Sigmoid colon (tissue), 7 donors: ENCODE measurements at places on chromosomes 7 and 10. TPM values are rescaled to one million over a fixed set of nuclear protein-coding genes. Genes with fewer than 3 reads are reported as not detected.

The HTR5A gene
- total RNA-seq, result not detected

The CCDC6 gene
- 97.5 TPM for total RNA-seq

The DGKI gene
- 1.4 TPM for total RNA-seq

- no peak overlapping the region for H3K4me3 ChIP-seq
- no peak overlapping the region for H3K27ac ChIP-seq
- H3K36me3 ChIP-seq, result no peaks in the 10 kb centered on the region
- H3K4me1 ChIP-seq, result no peaks in the 10 kb centered on the region
- no peaks in the 10 kb centered on the region for H3K27me3 ChIP-seq
- DNase-seq, result no peak
These were observed 261.8 kb downstream of the ELFN1 start for GRCh38 chr7:1931951-1932270.

DNA sequence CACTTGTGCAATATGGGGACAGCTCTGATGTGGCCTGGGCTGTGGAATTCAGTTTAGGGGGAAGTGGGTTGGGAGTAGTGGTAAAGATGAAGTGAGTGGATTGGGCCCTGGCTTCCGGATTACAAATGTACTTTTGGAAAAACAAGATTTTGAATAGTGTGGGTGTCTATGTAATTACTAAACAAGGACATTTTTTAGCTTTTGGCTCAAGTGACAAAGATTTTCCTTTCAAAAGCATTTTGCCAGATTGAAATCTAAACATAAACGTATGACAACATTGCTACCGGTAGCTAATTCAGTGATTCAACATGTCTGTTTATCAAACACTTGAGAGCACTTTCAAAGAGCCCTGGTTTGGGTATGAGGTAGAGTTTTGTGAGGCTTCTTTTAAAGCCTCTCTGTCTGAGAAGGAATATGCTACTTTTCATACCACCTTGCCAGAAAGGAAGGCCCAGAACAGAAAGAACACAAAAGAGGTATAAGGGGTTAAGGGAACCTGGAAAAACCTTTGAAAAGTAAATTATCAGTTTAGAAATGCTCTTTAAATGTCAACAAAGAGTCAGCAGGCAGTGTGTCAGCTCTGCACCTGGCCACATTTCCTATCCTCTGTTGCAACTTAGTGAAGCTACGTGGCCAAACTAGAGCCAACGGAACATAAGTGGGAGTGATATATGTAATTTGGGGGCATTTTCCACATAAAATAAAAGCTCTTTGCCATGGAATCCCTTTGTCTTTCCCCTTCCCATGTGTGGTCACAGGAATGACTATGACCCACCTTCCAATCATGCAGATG is 516.1 kb downstream of the NRG3 start:
- H3K36me3 ChIP-seq, result no peaks in the 10 kb centered on the region
- H3K4me3 ChIP-seq, result no peak overlapping the region
- no peak overlapping the region for H3K27ac ChIP-seq
- no peak for DNase-seq
- H3K27me3 ChIP-seq, result no peaks in the 10 kb centered on the region

GRCh38 chr10:77411805-77412204 is 225.8 kb downstream of the KCNMA1 start:
- DNase-seq, result no peak
- H3K36me3 ChIP-seq, result no peaks in the 10 kb centered on the region

DNA sequence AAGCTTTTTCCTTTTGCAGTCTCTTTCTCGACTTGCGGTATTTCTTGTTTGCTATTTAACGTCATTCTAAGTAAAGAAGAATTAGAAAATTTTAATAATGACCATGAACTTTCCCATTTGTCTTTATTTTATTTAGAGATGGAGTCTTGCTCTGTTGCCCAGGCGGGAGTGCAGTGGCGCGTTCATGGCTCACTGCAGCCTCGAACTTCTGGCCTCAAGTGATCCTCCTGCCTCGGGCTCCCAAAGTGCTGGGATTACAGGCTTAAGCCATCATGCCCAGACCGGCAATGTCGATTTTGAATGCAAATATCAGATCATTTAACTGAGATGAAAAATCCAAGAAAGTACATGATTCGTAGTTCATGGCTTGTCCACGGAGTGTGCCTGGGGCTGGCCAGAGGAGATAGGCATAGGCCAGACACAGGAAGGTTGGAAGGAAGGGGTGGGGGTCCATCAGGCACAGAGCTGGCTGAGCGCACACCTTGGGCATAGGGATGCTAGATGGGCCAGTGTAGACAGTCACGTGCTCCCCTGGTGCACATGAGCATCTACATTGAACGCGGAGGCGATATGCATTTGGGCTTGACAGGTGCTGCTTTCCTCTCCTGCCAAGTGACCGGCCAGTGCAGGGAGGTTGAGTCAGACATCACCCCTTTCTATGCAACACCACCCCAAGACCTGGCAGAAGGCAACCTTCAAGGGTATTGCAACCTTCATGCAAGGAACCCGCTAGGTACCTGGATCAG is 38.9 kb upstream of the DAGLB start:
- peaks cover 20% of the 10 kb centered on the region for H3K4me1 ChIP-seq
- H3K4me3 ChIP-seq, result no peak overlapping the region

DNA sequence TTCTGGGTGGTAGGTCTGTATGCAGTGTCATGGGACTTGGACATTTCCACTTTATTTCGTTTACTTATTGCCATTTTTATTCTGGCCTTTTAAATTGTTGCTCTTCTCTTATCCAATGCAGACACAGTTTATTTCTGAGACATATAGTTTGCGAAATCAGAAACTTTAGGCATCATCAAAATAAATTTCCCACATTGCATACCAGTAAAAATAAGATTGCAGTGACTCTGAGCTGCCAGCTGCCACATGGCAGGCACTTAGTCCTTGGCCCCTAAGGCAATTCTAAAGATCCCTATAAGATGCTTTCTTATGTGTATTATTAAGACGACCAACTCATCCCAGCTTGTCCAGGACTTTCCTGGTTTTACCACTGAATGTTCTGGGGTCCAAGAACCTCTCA is 81.8 kb upstream of the ANKRD1 start:
- no peak overlapping the region for H3K4me3 ChIP-seq
- no peaks in the 10 kb centered on the region for H3K27me3 ChIP-seq
- no peaks in the 10 kb centered on the region for H3K4me1 ChIP-seq
- H3K36me3 ChIP-seq, result no peaks in the 10 kb centered on the region
- no peak for DNase-seq
